ENCODE measurements at places on chromosomes 7 and 10. TPM values are rescaled to one million over a fixed set of nuclear protein-coding genes. Genes with fewer than 3 reads are reported as not detected.

DNA sequence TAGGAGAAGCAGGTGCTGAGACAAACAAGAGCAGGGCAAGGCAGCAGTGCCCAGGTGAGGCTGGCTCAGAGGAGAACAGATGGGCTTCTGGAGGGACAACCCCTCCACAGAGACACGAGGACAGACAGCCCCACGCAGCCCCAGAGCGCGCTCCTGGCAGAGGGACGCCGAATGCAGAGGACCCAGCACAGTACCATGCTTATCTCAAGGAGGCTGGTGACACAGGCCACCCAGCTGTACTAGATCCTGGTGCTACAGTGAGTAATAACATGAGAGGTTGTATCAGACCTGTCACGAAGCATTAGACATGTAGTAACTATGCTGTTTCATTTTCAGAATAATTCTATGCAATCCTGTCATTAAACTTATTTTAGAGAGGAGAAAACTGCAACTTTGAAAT, 60.4 kb upstream of the NCAPG2 start:
- H3K36me3 ChIP-seq: peaks cover 52% of the 10 kb centered on the region
- no peak overlapping the region for H3K27ac ChIP-seq
- H3K27me3 ChIP-seq: no peaks in the 10 kb centered on the region
- no peaks in the 10 kb centered on the region for H3K4me1 ChIP-seq
- DNase-seq: no peak

DNA sequence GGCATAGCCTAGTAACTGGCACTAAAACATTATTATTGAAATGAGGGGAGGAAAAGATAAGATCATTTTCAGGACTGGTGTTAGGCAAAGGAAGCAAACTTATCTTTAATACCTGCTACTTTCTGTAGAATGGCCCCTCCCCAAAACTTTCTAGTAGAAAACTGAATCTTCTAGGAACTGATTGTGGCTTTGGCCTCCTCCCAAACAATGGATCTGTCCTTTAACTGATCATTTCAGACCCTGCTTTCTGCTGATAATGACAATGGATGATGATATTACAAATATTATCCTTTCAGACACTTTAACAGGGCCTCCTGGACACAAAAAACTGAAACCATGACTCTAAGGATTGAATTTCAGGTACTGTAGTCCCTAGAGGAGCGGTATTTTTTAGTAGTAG, 55.1 kb downstream of the EZH2 start:
- H3K27ac ChIP-seq: no peak overlapping the region
- no peaks in the 10 kb centered on the region for H3K27me3 ChIP-seq
- no peak for DNase-seq
- H3K36me3 ChIP-seq: peaks cover 18% of the 10 kb centered on the region
- H3K4me3 ChIP-seq: no peak overlapping the region

KMT2C gene
- 144 TPM for total RNA-seq

DNA sequence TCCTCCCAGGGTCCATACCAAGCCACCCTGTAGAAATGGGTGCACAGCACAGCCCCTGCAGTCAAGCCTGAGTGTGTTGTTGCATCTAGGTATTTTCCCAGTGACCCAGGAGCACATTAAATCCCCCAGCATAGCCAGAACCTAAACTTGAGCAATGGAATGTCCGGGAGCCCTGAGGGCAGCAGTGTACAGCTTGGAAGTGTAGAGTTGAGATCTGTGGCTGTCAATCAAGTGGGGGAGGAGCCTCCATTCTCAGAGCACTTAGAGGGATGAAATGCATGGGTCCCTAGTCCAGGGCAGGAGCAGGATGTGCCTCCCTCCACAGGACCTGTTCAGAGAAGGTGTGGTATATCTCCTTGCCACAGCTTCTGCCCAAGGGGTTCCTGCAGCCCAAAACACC, 885.1 kb downstream of the CCSER2 start:
- no peaks in the 10 kb centered on the region for H3K36me3 ChIP-seq
- DNase-seq: no peak
- H3K4me3 ChIP-seq: no peak overlapping the region

NUPR2 gene
- total RNA-seq: 3.0 TPM

DNA sequence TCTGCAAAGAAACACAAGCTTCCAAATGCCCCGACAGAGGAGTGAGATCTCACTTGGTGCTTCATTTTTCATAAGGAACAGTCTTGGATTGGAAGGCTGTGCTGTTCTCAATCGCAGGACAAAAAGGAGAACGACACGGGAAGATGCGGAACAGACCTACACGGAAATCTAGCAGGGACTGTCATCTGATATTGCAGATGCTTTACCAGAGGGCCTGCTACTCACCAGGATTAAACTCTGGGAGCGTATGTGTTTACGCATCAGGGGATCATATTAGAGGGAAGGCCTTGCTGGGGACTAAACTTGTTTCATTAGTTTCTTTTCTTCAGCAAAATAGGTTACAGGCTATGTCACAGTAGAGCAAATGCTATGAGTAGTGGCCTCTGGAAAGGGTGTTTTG, 82.8 kb upstream of the EEPD1 start:
- no peaks in the 10 kb centered on the region for H3K4me1 ChIP-seq
- no peak for DNase-seq
- no peaks in the 10 kb centered on the region for H3K36me3 ChIP-seq
- no peak overlapping the region for H3K27ac ChIP-seq

DNA sequence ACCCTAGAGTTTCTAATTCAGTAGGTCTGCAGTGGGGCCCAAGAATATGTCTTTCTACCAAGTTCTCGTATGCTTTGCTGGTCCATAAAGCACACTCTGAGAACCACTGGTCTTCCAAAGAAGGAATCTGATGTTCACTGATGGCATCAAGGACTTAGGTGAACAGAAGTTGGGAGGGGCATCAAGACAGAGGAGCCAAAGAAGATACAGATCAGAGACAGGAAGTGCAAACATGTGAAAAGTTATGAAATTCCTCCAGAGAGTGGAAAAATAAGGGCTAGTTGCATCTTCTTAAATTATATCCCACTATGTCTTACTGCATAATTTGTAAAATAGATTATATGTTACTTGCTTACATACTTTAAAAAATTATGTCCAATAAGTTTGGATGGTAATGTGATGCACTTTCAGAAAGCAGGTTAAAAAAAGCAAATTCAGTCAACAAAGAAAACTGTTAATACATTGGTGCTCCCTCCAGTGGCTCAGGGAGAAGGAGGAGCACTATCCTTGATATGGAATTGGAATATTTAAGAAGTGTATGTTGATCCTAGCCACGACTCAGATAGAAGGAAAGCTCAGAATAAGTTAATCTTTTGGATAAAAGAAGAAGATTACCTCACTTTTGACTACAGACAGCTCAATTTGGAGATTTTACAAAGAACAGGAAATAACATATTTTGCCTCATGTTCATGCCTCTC, 35.8 kb downstream of the CREB3L2 start:
- H3K4me3 ChIP-seq: no peak overlapping the region
- no peak for DNase-seq
- H3K27ac ChIP-seq: no peak overlapping the region
- no peaks in the 10 kb centered on the region for H3K36me3 ChIP-seq

DNA sequence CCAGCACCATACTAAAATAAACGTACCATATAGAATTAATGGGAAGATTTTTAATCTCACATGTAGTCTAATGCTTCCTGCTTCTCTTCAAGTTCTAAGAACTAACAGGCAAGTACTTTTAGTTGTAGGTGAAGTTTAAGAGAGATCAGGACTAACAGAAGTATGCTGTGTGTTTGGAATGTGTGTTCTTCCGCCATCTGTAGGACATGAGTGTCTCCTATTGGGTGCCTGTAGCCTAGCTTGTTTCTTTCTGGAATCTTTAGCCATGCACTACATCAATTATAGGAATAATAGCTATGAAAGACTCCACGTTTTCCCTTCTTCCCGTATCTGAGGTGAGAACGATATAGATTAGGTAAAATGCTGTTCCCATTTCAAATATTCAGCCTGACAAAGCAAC, 140.2 kb upstream of the AHR start:
- no peak overlapping the region for H3K4me3 ChIP-seq
- no peaks in the 10 kb centered on the region for H3K27me3 ChIP-seq
- H3K4me1 ChIP-seq: no peaks in the 10 kb centered on the region
- H3K27ac ChIP-seq: no peak overlapping the region
- H3K36me3 ChIP-seq: no peaks in the 10 kb centered on the region
- DNase-seq: no peak

DNA sequence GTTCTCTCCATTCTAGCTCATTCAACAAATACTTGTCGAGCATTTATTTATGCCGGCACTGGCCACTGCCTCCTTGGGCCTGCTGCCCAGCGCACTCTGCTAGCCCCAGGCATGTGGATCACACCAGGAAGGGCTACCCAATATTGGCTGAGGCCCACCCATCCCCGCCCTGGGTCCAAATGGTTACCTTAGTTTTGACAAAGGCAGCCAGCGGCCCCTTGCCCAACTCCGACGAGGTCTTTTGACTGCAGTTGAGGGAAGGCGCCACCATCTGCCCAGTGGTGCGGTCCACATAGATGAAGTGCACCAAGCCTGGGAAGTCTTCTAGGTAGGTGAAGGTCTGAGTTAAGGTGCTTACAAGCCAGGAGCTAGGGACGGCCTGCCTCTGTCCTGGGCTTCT, 7.2 kb upstream of the PYROXD2 start:
- no peak overlapping the region for H3K4me3 ChIP-seq
- peaks cover 90% of the 10 kb centered on the region for H3K36me3 ChIP-seq
- DNase-seq: no peak
- no peak overlapping the region for H3K27ac ChIP-seq
- H3K27me3 ChIP-seq: no peaks in the 10 kb centered on the region

GRCh38 chr10:113425541-113425951, 127.3 kb upstream of the HABP2 start:
- DNase-seq: no peak
- no peaks in the 10 kb centered on the region for H3K27me3 ChIP-seq
- no peak overlapping the region for H3K4me3 ChIP-seq

GPR22 gene
- not detected for total RNA-seq

RNF133 gene
- 0.42 TPM for total RNA-seq

- H3K36me3 ChIP-seq: no peaks in the 10 kb centered on the region
- DNase-seq: no peak
- H3K27ac ChIP-seq: no peak overlapping the region
- no peaks in the 10 kb centered on the region for H3K27me3 ChIP-seq
Observed at GRCh38 chr10:110786172-110786571, 85.6 kb upstream of the PDCD4 start.

NUDT5 gene
- total RNA-seq: 42.2 TPM

DNA sequence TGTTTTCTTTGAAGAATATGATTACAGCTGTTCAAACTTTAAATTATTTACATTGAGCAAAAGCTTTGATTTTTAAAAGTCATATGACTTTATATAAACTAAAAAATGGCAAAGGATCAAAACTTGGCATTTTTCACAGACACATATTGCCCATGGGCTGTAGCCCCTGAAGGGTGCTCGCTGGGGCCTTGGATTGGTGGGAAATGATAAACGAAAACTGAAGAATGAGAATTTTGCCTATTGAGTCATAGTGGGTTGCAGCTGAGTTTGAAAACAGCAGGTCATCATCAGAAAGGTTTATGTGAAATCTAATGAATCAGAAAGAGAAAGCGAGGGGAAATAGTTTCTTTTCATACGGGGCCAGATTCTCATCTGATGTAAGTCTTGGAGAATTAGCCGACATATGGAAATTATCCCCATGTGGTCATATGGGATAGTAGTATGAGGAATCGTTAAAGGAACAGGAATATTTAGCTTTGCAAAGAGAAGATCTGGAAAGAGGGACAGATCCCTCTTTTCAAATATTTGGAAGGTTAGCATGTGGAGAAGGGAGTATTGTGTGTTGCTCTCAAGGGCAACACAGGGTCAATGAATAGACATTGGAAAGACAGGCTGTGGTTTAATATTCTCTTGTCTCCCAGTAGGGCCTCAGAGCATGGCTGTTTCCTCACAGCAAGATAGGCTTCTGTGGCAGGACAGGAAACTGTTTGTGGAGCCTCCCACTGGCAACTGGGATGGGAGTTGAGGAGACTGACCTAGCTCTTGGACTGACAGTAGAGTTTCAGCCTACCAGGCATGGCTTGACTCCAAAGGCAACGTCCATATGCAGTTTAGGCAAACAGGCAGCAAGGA, 119.0 kb downstream of the FZD1 start:
- H3K4me3 ChIP-seq: no peak overlapping the region
- no peaks in the 10 kb centered on the region for H3K4me1 ChIP-seq
- H3K27me3 ChIP-seq: no peaks in the 10 kb centered on the region
- H3K27ac ChIP-seq: no peak overlapping the region
- DNase-seq: no peak
- H3K36me3 ChIP-seq: no peaks in the 10 kb centered on the region

GRCh38 chr10:71761105-71761511, 12.2 kb downstream of the VSIR start:
- peaks cover 11% of the 10 kb centered on the region for H3K36me3 ChIP-seq
- peaks cover 76% of the 10 kb centered on the region for H3K4me1 ChIP-seq
- H3K27me3 ChIP-seq: no peaks in the 10 kb centered on the region

GRCh38 chr7:31340603-31341002, at the start of gene NEUROD6:
Gene NEUROD6 (minus strand): TSS chr7:31340726. CDS start chr7:31339268, 1,458 bp downstream.
- H3K27me3 ChIP-seq: peaks cover 36% of the 10 kb centered on the region
- no peak for DNase-seq
- peaks cover 9% of the 10 kb centered on the region for H3K4me1 ChIP-seq
- H3K27ac ChIP-seq: no peak within 1 kb of the TSS

OR9A2 gene
- not detected for total RNA-seq

POLR2J2 gene
- 5.1 TPM for total RNA-seq

DNA sequence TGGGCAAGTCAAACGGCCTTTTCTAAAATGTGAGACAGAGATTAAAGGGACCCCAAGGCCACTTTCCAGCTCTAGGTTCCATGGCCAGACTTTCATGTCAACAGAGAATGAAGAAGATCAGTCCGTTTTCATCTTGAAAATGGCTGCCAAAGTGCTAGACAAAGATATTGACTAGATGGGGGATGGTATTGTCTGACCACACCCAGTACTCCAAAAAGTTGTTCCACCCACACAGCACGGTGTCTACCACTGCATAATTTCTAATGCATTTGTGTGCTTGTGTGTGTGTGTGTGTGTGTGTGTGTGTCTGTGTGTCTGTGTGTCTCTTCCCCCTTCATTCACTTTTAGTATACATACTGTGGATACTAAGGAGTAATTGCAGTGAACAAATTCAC, 1.3 kb downstream of the COL1A2 start:
- no peak for DNase-seq
- H3K36me3 ChIP-seq: no peaks in the 10 kb centered on the region
- H3K4me3 ChIP-seq: peak overlapping the region; percentile 47
- peaks cover 5% of the 10 kb centered on the region for H3K27me3 ChIP-seq
- H3K27ac ChIP-seq: peak overlapping the region; percentile 80
- peaks cover 21% of the 10 kb centered on the region for H3K4me1 ChIP-seq

- no peaks in the 10 kb centered on the region for H3K4me1 ChIP-seq
- no peak for DNase-seq
- H3K4me3 ChIP-seq: no peak overlapping the region
- H3K27ac ChIP-seq: no peak overlapping the region
Observed at GRCh38 chr7:37016064-37016878, 292.0 kb upstream of the AOAH start.
